ENCODE measurements at places on chromosomes 5 and 9. TPM values are rescaled to one million over a fixed set of nuclear protein-coding genes. Genes with fewer than 3 reads are reported as not detected.

Gene RGS14
- total RNA-seq = 7.4 TPM

GRCh38 chr5:129410488-129410887 is 49.6 kb upstream of the ADAMTS19 start:
- H3K27ac ChIP-seq = no peak overlapping the region
- no peak for DNase-seq

Gene SPATA31D3
- not detected for total RNA-seq

DNA sequence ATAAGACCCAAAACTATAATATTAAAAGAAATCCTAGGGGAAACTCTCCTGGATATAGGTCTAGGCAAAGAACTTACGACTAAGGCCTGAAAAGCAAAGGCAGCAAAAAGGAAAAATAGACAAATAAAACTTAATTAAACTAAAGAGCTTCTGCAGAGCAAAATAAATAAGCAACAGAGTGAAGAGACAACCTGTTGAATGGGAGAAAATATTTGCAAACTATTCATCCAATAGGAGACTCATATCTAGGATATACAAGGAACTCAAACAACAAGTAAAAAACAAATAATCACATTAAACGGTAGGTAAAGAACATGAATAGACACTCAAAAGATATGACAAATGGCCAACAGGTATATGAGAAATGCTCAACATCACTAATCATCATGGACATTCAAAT is 318.6 kb downstream of the CSNK1G3 start:
- H3K4me3 ChIP-seq = no peak overlapping the region
- no peaks in the 10 kb centered on the region for H3K36me3 ChIP-seq
- DNase-seq = peak; percentile 3
- peaks cover 5% of the 10 kb centered on the region for H3K4me1 ChIP-seq
- H3K27me3 ChIP-seq = no peaks in the 10 kb centered on the region

DNA sequence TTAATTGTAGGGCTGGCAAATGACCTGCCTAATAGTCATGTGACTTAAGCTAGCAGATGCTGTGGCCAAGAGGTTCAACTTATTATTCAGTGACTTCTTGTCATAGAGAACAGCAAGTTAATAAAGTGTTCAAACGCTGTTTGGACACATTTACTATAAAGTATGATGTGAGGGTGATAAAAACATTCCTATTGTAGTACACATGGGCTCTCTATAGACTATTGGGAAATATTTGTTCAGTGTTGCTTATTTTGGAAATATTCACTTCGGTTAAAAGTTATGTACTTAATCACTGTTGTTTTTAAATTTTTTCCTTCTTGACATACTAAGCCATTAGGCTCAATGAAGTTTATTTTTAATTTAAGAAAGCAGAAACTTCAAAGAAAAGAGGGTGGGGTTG is 345.0 kb downstream of the NNT start:
- no peak overlapping the region for H3K27ac ChIP-seq
- H3K4me3 ChIP-seq = no peak overlapping the region
- H3K36me3 ChIP-seq = no peaks in the 10 kb centered on the region
- H3K27me3 ChIP-seq = no peaks in the 10 kb centered on the region

Gene RMRP
- total RNA-seq = 88,726 TPM

DNA sequence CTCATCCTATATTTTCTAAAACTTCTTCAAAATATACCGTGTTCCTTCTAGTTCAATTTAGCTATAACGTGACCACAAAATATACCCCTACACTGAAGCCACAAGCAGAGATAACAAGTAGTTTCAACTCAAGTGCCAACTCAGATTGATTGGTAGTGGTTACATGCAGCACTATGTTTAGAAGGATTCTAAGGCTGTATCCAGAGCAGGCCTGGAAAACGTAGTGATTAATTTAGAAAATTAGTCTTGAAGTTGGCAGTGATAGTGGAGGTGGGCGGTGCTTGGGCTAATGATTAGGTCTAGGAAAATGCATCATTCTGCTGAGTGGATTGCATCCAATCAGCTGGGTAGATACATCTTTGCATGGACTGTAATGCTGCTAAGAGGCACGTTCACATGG is 61.5 kb downstream of the MAMDC2 start:
- no peak for DNase-seq
- H3K4me3 ChIP-seq = no peak overlapping the region
- no peaks in the 10 kb centered on the region for H3K4me1 ChIP-seq
- H3K27ac ChIP-seq = no peak overlapping the region
- H3K27me3 ChIP-seq = no peaks in the 10 kb centered on the region
- H3K36me3 ChIP-seq = no peaks in the 10 kb centered on the region

- DNase-seq = no peak
- no peak overlapping the region for H3K27ac ChIP-seq
- peaks cover 6% of the 10 kb centered on the region for H3K27me3 ChIP-seq
- no peak overlapping the region for H3K4me3 ChIP-seq
- H3K4me1 ChIP-seq = peaks cover 8% of the 10 kb centered on the region
Observed at GRCh38 chr9:127295005-127295404, 30.4 kb downstream of the GARNL3 start.

- H3K27me3 ChIP-seq = no peaks in the 10 kb centered on the region
- H3K27ac ChIP-seq = peak overlapping the region; percentile 82
- no peaks in the 10 kb centered on the region for H3K36me3 ChIP-seq
- H3K4me3 ChIP-seq = no peak overlapping the region
- peaks cover 21% of the 10 kb centered on the region for H3K4me1 ChIP-seq
- peak; percentile 85 for DNase-seq
Observed at GRCh38 chr5:37668524-37669047, 171.3 kb downstream of the GDNF start.

DNA sequence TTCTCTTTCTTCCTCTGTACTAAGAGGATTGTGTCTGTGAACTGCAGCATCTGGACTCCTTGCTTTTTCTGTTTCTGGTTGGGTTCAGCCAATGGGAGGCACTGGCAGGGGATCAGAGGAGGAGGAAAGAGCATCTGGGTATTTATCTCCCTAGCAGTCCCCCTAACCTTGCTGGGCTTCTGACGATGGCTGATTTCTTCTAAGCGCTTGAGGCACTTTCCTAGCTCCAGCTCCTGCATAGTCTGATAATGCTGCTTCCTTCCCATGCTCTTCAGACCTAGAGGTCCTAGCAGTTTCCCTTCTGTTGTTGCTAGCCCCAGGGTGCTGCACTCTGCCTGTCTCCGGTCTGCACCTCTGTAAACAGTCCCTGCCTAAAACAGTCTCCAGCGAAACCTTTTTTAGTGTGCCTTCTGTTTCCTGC is 225.1 kb downstream of the PDZD2 start:
- H3K36me3 ChIP-seq = no peaks in the 10 kb centered on the region
- H3K27ac ChIP-seq = no peak overlapping the region
- DNase-seq = no peak

Gene LTC4S
- total RNA-seq = 1.4 TPM

Gene PCDHGB6
- 8.0 TPM for total RNA-seq

GRCh38 chr5:139745132-139745799 is 50.3 kb upstream of the PSD2 start:
- H3K36me3 ChIP-seq = no peaks in the 10 kb centered on the region
- H3K27me3 ChIP-seq = no peaks in the 10 kb centered on the region
- peaks cover 39% of the 10 kb centered on the region for H3K4me1 ChIP-seq
- H3K4me3 ChIP-seq = peak overlapping the region; percentile 70

Gene TICAM2
- total RNA-seq = 9.1 TPM

DNA sequence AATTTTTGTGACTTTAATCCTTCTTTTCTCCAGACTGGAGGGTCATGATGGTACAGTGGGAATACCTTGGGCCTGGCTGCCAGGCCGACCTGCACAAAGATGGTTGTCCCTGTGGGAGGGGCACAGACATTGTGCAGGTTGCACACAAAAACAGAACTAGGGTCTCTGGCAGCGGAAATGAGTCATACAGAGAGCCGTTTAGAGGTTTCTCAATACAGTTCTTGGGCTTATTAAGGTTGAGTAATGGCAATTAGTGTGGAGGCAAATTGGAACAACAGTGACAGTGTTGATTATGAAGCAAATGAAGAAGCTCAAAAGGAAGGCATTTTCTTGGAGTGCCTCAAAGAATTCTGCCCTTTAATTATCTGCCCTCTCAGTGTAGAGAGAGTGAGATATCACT is 173.6 kb downstream of the TENT4A start:
- no peaks in the 10 kb centered on the region for H3K36me3 ChIP-seq
- no peak overlapping the region for H3K4me3 ChIP-seq
- no peak for DNase-seq
- H3K27ac ChIP-seq = no peak overlapping the region
- no peaks in the 10 kb centered on the region for H3K27me3 ChIP-seq
- H3K4me1 ChIP-seq = no peaks in the 10 kb centered on the region

Gene ERGIC1
- 128 TPM for total RNA-seq

- no peak overlapping the region for H3K4me3 ChIP-seq
- H3K4me1 ChIP-seq = no peaks in the 10 kb centered on the region
- no peak for DNase-seq
- H3K36me3 ChIP-seq = no peaks in the 10 kb centered on the region
Observed at GRCh38 chr9:78070521-78070920, 38.9 kb upstream of the GNAQ start.

DNA sequence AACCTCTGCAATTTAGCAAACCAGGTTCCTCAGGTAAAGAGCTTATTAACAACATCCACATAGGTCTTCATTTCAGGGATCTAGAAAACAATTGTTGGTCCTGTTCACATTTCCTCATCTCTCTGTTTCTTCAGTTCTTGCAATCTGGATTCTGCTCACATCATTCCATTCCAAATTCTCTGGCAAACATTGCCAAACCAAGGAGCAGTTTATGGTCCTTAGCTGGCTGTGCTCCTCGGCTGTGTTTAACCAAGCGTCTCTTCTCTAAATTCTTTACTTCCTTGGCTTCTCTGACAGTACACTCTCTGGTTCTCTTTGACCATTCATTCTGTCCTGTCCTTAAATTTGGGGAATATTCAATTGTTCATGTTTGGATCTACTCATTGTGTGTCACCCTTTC is 65.8 kb upstream of the RANBP3L start:
- no peak for DNase-seq
- peaks cover 25% of the 10 kb centered on the region for H3K4me1 ChIP-seq
- H3K36me3 ChIP-seq = no peaks in the 10 kb centered on the region
- no peak overlapping the region for H3K4me3 ChIP-seq
- no peaks in the 10 kb centered on the region for H3K27me3 ChIP-seq

GRCh38 chr5:76546497-76547102 is 76.6 kb downstream of the F2RL2 start:
- H3K27ac ChIP-seq = no peak overlapping the region
- no peaks in the 10 kb centered on the region for H3K4me1 ChIP-seq
- peaks cover 6% of the 10 kb centered on the region for H3K27me3 ChIP-seq
- peak; percentile 56 for DNase-seq
- no peaks in the 10 kb centered on the region for H3K36me3 ChIP-seq

DNA sequence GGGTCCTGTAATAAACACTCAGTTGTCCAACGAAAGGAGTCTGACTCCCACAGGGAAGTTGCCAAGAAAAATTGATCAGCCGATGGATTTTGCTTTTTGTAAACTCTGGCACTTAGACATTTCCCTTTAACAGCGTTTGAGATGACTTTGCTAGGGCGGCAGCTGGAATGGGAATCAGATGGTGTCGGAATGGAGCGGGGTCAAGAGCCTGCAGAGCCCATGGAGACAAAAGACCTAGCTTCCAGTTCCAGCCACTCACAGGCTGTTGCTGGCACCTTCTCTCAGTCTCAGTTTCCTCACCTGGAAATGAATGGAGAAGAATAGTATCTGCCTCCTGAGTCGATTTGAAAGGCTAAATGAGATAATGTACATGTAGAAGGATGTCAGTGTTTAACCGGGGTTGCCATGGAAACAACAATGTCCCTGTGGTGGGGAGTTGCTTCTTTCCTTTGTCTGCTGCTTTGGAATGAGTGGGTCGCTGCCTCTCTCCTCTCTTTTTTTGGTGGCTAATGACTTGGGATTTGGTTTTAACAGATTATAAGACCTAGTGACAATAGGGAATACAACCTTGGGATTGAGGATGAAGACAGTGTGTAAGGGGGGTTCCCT is 137.4 kb downstream of the GAS1 start:
- no peaks in the 10 kb centered on the region for H3K4me1 ChIP-seq
- H3K27me3 ChIP-seq = peaks cover 3% of the 10 kb centered on the region
- no peak for DNase-seq

Gene SLCO4C1
- total RNA-seq = 4.1 TPM

- H3K36me3 ChIP-seq = no peaks in the 10 kb centered on the region
- no peaks in the 10 kb centered on the region for H3K4me1 ChIP-seq
- H3K4me3 ChIP-seq = no peak overlapping the region
- H3K27ac ChIP-seq = no peak overlapping the region
Observed at GRCh38 chr9:138020795-138021182, 143.2 kb downstream of the CACNA1B start.

Gene ROR2
- 13.8 TPM for total RNA-seq

DNA sequence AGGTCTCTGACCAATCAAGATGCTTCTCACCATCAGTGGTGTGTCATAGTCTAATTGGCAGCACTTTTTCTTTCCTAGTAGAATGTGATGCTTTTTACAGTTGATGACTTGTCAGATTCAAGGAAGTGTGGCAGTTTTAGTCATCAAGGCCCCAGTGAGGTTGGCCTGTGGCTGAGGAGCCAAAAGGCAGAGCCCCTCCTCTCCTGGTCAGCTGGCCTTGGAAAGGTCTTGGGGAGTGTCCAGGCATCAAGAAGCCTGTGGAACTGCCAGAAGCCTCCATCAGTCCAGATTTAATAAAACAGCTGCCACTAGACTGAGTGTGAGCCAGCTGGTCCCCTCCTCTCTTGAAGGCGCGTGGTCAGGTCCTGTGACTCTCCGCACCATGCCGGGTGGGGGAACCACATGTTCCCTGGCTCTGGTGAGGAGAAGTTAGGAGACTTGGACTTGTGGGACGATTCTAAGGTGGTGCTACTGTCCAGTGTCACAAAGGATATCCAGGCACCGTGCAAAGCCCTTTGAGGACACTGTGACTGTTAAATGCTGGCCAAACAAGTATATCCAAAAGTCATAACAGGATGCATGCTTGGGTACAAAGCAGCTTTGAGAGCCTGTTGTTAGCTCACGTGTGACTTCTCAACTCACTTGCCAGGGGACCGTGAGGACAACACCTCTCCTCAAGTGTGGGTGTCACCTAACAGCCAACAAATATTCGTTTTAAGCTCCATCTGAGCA is 6.1 kb upstream of the ANGPTL2 start:
- no peaks in the 10 kb centered on the region for H3K36me3 ChIP-seq
- H3K27ac ChIP-seq = peak overlapping the region; percentile 11
- H3K4me3 ChIP-seq = no peak overlapping the region
- peaks cover 42% of the 10 kb centered on the region for H3K4me1 ChIP-seq

DNA sequence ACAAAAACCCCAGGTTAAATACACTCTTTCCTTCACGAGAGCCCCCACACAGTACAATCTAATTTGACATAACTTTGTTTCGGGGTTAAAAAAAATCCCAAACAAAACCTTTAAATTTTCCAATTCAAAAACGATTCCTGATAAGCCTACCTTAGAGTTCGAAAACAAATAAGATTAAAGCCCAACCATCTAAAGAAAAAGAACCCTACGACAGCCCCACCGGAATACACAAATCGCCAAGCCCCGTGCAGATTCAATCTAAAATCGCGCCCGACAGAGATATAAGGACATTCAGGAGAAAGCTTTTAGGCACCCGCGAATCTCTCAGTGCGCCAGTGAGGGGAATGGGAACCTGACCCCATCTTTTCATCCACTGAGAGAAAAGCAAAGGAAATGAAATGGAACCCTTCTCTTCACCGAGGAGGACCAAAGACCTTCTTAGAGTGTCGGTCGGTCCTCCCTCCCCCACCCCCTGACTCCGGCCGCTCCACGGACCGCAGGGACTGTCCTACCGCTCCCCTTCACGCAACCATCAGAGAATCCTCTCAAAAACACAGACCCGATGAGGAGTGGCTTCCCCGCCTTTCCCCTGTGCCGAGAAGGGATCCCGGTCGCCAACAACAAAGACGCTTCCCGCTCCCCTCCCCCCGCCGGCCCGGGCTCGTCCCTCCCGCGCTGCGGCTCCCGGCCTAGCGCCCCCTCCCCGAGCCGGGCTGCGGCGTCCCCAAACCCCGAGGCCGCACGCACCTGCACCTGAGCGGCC is 925 bp downstream of the ABHD17B start:
- DNase-seq = peak; percentile 57
- H3K4me1 ChIP-seq = peaks cover 20% of the 10 kb centered on the region
- H3K27me3 ChIP-seq = no peaks in the 10 kb centered on the region
